Heart right ventricle (tissue), 16 donors: ENCODE measurements at places on chromosomes 6 and 20. TPM values are rescaled to one million over a fixed set of nuclear protein-coding genes. Genes with fewer than 3 reads are reported as not detected.

The ISM1 gene
- 0.96 TPM for total RNA-seq

The AGPAT1 gene
- 50.7 TPM for total RNA-seq

The CDH22 gene
- 0.87 TPM for total RNA-seq

The SMIM13 gene
- 11.6 TPM for total RNA-seq

The VGLL2 gene
- 0.73 TPM for total RNA-seq
